ENCODE measurements at places on chromosomes 16 and 17. TPM values are rescaled to one million over a fixed set of nuclear protein-coding genes. Genes with fewer than 3 reads are reported as not detected.

DNA sequence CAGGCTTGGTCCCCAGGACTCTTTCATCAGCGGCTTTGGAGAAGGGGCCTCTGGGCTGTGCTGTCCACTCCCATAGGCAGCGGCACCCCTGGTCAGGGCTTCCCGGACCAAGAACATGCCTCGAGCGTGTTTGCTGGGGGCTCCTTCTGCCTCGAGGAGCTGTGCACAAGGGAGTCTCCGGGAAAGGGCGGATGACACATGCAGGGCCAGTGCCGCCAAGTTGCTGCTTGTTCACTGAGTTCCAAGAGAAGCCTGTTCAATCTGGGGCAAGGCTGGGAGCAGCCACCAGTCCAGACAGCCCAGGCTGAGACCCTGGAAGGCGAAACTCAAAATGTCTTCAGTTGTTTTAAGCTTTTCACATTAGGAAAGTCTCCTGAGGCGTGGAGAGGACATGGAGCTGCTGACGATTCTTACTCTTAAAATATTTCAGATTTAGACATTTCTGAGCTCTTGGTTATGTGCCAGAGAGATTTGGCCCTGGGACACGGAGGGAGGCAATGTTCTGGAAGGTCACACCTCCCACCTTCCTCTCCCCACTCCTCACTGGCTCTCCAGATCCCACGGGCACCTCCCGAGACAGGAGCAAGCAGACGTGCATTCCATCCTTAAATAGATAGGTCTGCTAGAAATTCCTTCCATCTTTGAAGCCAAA lies 84.5 kb upstream of the ZNF469 start:
- H3K27ac ChIP-seq: no peak overlapping the region
- H3K4me1 ChIP-seq: no peaks in the 10 kb centered on the region
- no peak overlapping the region for H3K4me3 ChIP-seq
- peak; percentile 64 for DNase-seq
- no peaks in the 10 kb centered on the region for H3K27me3 ChIP-seq
- no peaks in the 10 kb centered on the region for H3K36me3 ChIP-seq

DNA sequence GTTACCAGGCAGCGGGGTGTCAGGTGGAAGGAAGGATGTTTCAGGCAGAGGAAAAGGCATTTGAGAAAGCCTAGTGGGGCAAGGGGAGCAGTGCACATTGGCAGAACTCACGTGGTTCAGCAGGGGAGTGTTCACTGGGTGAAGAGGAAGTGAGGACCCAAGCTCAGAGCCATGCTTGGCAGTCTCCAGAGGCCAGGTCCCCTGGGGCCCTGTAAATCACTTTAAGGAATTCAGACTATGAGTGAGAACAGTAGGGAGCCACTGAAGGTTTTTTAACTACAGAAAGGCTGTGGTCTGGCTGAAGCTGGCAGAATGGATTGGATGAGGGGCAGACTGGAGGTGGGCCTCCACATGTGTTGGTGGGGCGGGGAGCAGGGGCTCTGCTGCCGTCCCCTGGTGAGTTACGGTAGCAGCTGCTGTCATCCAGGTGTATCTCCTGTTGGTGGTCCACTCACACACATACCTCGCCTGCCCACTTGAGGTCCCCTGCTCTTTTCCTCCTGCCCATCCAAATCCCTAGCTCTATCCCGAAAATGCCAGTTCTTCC lies 5.1 kb downstream of the CLEC16A start:
- no peaks in the 10 kb centered on the region for H3K36me3 ChIP-seq
- DNase-seq: no peak
- no peak overlapping the region for H3K27ac ChIP-seq
- no peaks in the 10 kb centered on the region for H3K27me3 ChIP-seq

- peaks cover 4% of the 10 kb centered on the region for H3K36me3 ChIP-seq
- no peaks in the 10 kb centered on the region for H3K27me3 ChIP-seq
- H3K4me1 ChIP-seq: peaks cover 4% of the 10 kb centered on the region
- H3K4me3 ChIP-seq: no peak overlapping the region
- H3K27ac ChIP-seq: no peak overlapping the region
These were observed 38.5 kb downstream of the MSI2 start for GRCh38 chr17:57294629-57295501.

DNA sequence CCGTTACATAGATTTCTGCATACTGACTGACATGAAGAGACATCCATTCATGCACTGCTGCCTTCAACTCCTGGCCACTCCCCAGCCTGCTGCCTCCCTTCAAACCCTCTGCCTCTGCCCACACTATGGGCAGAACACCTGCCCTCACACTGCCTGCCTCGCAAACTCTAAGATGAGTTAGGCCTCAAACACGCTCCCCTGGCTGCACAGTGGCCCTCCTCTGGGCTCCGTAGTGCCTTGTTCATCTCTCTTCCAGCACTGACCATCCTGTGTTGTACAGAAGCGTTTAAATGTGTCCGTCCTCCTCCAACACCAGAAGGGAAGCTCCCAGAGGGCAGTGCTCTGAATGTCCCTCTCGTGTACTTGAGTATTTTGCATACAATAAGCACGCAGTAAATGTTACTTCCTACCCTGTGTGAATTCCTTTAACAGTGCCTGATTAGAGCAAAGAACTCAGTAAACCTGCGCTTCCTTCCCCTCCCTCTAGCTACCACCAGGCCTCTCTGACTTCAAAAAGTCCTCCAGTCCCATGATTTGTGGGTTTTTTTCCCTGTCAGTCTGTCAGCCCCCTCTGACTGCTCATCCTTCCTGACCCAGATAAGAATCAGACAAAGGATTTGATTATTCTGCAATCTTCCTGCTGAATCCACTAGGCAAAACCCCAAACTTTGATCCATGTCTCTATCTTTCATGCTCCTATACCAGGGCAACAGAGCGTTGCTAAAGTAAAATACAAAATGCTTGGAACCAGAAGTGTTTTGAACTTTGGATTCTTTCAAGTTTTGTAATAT lies 3.9 kb downstream of the DHX33 start:
- H3K4me3 ChIP-seq: no peak overlapping the region
- H3K27ac ChIP-seq: no peak overlapping the region
- DNase-seq: no peak

- H3K27ac ChIP-seq: no peak overlapping the region
- H3K4me1 ChIP-seq: no peaks in the 10 kb centered on the region
- DNase-seq: peak; percentile 8
- H3K36me3 ChIP-seq: no peaks in the 10 kb centered on the region
- H3K4me3 ChIP-seq: no peak overlapping the region
These were observed 38.5 kb upstream of the NKD1 start for GRCh38 chr16:50509521-50510341.

PIEZO1 gene
- total RNA-seq: 54.5 TPM

KRT16 gene
- not detected for total RNA-seq

DNA sequence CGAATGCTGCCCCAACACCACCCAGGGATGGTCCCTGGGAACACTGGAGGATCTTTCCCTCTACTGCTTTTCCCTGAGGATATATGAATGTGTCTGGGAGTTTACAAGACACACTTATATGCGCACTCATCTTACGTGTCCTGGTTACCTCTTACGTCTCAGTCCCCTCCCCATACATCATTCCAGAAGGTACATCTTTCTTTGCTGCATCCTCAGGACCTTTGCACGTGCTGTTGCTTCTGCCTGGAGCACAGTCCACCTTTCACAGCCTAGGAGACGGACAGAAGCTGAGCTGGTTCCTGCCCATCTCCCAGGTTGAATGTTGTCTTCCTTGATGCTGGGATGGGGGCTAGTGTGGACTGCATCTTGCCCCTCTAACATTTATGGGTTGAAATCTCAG lies 153.0 kb upstream of the FOXF1 start:
- H3K27ac ChIP-seq: no peak overlapping the region
- H3K4me3 ChIP-seq: no peak overlapping the region
- no peaks in the 10 kb centered on the region for H3K36me3 ChIP-seq
- no peaks in the 10 kb centered on the region for H3K27me3 ChIP-seq
- no peak for DNase-seq
- H3K4me1 ChIP-seq: no peaks in the 10 kb centered on the region

DNA sequence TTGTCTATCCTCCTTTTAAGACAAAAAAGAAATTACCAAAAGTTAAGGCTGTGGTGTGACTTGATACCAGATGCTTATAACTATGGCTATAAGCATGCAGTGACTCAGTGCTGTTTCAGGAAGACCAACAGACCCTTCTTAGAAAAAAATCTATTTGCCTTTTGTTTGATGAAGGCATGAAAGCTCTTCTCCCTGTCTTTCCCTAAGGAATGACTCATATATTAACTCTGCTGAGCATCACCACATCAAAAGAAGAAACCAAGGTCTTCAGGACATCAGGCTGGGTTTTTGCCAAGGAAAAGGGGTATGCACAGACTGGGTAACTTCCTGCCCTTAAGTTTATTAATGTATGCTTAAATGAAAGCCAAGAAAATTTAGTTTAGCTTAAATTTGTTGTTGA lies 47.1 kb downstream of the VMP1 start:
- H3K27ac ChIP-seq: peak overlapping the region; percentile 47
- H3K27me3 ChIP-seq: no peaks in the 10 kb centered on the region
- DNase-seq: peak; percentile 93
- peaks cover 3% of the 10 kb centered on the region for H3K36me3 ChIP-seq
- no peak overlapping the region for H3K4me3 ChIP-seq

DNA sequence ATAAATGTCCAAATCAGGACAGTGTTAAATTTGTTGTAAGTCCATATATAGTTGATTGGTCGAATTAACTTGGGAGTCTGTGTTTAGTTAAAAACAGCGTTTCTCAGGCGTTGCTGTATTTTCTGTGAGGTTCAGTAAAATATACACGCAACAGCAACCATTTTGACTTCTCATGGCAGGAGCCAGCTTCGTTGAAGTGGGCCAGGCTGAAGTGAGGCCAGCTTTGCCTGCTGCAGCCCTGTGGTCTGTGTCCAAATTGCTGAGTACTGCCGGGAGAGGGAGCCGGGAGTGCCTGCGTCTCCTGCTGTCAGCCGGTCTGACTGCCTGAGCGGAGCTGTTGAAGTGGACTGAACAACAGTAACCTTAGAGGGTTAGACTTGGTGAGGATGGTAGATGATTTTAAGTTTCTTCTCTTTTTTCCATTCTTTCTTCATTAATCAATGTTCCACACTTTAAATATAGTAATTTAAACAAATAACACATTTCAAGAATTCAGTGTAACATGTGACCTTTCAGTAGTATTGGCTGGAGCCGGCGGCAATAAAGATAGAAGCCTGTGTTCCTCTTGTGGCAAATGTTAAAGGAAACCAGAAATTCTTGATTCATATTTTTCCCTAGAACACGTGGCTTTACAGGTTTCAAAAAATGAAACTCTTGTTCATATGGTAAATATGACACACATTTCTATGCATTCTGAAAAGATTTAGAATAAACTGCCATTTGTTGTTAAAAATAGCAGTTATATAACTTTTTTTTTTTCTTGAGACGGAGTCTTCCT lies 37.0 kb upstream of the ZNF750 start:
- H3K27ac ChIP-seq: no peak overlapping the region
- peak; percentile 81 for DNase-seq
- no peak overlapping the region for H3K4me3 ChIP-seq
- H3K36me3 ChIP-seq: no peaks in the 10 kb centered on the region
- no peaks in the 10 kb centered on the region for H3K27me3 ChIP-seq
- peaks cover 18% of the 10 kb centered on the region for H3K4me1 ChIP-seq

- peaks cover 7% of the 10 kb centered on the region for H3K4me1 ChIP-seq
- H3K27ac ChIP-seq: peak overlapping the region; percentile 91
- H3K27me3 ChIP-seq: no peaks in the 10 kb centered on the region
- no peaks in the 10 kb centered on the region for H3K36me3 ChIP-seq
- H3K4me3 ChIP-seq: peak overlapping the region; percentile 80
These were observed 677 bp upstream of the RANGRF start for GRCh38 chr17:8287651-8288335.

CRHR1 gene
- total RNA-seq: 0.86 TPM

DNA sequence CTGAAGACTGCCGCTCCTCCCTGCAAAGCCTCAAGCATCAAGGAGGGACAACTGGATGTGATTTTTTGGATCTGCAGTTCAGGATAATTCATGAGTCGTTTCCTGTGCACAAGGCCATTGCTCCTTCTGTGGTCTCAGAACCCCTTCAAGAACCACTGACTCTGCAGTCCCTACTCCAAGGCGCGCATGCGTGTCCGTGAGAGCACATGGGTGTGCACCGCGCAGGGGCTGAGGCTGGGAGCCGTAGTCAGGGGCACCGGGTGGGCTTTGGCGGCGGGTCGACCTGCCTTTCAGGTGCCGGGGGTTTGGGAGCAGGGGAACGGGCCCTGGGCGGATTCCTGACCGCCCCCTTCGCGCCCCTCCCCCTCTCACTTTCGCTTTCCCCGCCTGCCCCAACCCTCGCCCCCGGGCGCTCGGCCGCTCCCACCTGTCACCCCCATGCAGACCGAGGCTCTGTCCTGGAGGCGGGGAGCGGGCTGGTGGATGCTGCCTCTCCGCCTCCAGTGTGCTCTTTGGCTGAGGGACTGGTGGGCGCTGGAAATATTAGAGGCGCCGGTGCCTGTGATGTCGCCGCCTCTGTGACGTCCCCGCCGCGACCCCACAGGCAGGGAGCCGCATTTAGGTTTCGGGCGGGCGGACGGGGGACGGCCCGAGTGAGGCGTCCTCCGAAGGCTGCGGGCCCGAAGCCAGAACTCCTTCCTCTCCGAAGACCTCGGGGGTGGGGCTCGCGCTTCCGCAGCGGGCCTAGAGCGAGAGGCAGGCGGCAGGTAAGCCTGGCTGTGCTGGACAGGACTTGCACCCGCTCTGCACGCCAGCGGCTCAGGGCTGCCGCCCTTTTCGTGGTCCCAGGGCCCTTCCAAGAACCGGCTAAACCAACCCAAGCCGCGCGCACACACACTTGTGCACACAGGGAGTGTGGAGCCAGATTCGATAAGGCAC lies at the start of gene SPATA32:
Gene SPATA32, minus strand, starts transcription at position 518 of the 939 bp plus-strand sequence. Its CDS starts 78 bp downstream, at position 440.
- peaks cover 3% of the 10 kb centered on the region for H3K36me3 ChIP-seq
- H3K27ac ChIP-seq: no peak within 1 kb of the TSS
- peaks cover 4% of the 10 kb centered on the region for H3K27me3 ChIP-seq
- peaks cover 10% of the 10 kb centered on the region for H3K4me1 ChIP-seq

DNA sequence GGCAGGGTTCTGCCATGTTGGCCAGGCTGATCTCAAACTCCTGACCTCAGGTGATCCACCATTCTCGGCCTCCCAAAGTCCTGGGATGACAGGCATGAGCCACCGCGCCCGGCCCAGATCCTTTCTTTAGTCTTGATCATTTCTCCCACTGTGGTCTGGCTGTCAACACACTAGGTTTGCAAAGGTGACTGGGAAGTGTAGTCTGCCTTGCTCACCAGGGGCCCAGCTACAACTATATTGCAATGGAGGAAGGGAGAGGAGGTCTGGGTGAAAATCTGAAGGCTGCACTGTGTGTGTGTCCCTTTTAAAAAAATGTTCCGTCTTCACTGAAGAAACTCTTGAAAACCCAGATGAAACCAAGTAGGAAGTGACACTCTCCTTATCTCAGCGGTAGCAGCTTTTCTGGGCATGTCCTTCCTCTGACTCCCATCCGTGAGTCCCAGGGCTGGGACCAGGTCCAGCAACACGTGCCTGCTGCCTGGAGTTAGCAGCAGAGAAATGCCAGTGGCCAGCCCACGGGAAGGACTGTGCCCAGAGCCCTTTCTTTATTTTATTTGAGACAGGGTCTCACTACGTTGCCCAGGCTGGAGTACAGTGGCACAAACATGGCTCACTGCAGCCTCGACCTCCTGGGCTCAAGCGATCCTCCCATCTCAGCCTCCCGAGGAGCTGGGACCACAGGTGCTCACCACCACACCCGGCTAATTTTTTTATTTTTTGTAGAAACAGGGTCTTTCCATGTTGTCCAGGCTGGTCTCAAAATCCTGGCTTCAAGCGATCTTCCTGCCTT lies 17.8 kb upstream of the KIF19 start:
- DNase-seq: peak; percentile 56
- no peaks in the 10 kb centered on the region for H3K27me3 ChIP-seq
- no peak overlapping the region for H3K4me3 ChIP-seq
- no peaks in the 10 kb centered on the region for H3K36me3 ChIP-seq

GRCh38 chr16:48912360-48912759 lies 302.4 kb upstream of the N4BP1 start:
- no peaks in the 10 kb centered on the region for H3K36me3 ChIP-seq
- DNase-seq: no peak
- no peak overlapping the region for H3K4me3 ChIP-seq
- peaks cover 12% of the 10 kb centered on the region for H3K27me3 ChIP-seq
- H3K27ac ChIP-seq: no peak overlapping the region

Measured in cardiac muscle cell (in vitro differentiated cells and primary cell).